NCI-H345 (cell line): ENCODE measurements at places on chromosomes 5 and 9.

DNA sequence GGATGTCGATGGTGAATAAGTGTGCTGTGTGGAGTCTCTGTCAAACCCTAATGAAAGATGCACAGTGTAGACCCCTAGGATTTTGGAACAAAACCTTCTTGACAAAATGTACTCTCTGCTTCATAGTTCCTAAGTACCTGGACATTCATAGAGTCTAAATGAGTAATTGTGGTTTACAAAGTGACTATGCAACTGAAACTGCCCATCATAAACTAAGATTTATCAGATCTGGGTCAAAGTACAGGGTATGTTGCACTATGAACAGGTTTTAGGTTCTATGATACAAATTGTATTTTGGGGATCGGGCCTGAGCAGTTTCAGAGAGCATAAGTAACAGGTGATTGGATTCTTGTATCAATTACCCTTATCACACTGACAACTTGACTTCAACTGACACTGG is 79.4 kb downstream of the LURAP1L start:
- no peak for DNase-seq

DNA sequence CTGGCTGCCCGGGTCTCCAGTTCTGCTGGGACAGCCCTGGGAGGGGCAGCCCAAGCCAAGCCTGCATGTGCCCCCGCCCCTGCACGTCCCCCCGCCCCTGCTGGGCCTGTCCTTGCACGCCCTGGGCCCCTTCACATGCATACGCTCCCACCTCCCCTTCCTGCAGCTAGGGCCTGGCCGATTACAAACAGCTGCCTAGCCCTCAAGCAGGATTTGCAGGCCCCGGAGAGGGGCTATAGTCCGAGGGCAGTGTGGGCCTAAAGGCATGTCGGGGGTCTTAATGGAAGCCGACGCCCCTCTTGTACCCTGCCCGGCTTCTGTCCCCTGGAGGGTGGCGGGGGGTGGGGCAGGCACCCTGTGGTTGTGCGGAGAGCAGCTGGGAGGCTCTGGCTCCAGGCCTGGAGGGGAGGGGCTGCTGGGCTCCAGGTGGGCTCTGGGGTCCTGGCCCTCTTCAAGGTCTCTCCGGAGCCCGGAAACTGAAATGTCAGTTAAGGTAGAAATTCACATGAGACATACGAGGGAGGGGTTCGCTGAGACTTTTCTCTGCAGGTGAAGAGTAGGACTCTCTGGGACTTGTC is 16.9 kb downstream of the COL5A1 start:
- DNase-seq = peak; percentile 76

- no peak for DNase-seq
These were observed 30.2 kb downstream of the MLANA start for GRCh38 chr9:5920860-5921328.

DNA sequence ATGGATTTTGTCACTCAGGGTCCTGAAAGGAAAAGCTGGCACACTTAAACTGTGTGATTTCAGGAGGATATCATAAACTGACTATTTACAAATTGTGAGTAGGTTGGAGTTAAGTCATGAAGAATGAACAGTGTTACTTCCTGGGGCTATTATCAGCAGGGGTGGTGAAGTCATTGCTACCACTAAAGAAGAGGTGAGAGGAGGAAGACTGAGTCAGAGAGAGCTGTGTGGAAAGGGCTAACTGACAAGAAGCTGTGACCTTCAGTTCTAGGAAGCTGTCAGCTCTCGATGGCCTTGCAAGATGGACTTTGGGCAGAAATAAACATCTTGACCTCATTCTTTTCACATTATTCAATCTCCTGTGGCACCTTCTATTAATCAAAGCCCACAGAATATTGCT is 72.3 kb upstream of the STARD4 start:
- DNase-seq = no peak

DNA sequence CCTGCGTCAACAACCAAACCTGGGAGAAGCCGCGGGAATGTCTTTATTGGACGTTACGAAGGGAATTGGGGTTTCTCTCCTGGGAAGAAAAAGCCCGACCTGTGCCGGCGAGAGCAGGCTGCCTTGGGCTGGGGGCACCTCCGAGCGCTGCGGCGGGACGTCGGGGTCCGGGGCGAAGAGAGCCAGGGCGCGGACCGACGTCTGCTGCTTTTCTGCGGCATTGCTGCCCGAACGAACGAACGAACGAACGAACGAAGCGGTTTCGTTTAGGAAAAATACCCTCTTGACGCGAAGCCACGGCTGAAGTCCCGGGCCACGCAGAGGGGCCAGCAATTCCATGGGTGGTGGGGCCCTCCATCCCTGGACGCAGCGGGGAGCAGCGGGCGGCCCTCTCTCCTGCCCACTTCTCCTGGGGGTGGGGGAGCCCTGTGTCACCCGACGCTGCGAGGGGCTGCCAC is 4.8 kb upstream of the PITX1 start:
- no peak for DNase-seq

- DNase-seq = peak; percentile 3
These were observed 60.0 kb upstream of the TUT7 start for GRCh38 chr9:86413971-86414880.

DNA sequence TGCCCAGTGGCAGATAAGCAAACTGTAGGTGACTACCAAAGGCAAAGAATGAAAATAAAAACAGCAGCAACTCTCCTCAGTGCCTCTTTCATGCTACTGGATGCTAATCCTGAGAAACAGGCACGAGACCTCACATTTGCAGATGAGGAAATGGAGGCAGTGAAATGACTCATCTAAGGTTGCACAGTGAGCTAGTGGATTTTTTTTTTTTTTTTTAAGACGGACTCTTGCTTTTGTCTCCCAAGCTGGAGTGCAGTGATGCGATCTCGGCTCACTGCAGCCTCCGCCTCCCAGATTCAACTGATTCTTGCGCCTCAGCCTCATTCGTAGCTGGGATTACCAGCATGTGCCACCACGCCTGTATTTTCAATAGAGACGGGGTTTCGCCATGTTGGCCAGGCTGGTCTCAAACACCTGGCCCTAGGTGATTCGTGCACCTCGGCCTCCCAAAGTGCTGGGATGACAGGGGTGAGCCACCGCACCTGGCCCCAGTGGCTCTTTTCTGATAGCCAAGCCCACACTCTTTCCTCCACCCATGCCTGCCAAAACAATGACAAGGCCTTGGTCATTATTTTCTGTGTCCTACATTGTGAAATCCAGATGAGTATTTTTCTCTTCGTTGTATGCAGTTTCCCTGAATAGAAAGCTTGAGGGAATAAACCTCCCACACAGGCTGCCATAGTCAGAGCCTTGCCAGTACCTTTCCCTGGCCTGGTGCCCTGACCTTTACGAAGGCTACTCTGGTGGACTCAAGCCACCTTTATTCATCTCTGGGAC is 19.2 kb downstream of the DOCK2 start:
- DNase-seq = no peak

- peak; percentile 30 for DNase-seq
These were observed 141.8 kb downstream of the PRKACG start for GRCh38 chr9:68872026-68872501.
